CD4-positive, alpha-beta T cell treated with Interleukin-15 for 4 hours (primary cell): ENCODE measurements at places on chromosomes 5 and 9.

- no peak for DNase-seq
Observed at GRCh38 chr5:154620411-154620810, 134.8 kb upstream of the LARP1 start.

GRCh38 chr9:114889802-114890224 lies 40.6 kb downstream of the TNFSF8 start:
- DNase-seq: no peak

- no peak for DNase-seq
Observed at GRCh38 chr5:172407241-172407691, 47.1 kb downstream of the SH3PXD2B start.

DNA sequence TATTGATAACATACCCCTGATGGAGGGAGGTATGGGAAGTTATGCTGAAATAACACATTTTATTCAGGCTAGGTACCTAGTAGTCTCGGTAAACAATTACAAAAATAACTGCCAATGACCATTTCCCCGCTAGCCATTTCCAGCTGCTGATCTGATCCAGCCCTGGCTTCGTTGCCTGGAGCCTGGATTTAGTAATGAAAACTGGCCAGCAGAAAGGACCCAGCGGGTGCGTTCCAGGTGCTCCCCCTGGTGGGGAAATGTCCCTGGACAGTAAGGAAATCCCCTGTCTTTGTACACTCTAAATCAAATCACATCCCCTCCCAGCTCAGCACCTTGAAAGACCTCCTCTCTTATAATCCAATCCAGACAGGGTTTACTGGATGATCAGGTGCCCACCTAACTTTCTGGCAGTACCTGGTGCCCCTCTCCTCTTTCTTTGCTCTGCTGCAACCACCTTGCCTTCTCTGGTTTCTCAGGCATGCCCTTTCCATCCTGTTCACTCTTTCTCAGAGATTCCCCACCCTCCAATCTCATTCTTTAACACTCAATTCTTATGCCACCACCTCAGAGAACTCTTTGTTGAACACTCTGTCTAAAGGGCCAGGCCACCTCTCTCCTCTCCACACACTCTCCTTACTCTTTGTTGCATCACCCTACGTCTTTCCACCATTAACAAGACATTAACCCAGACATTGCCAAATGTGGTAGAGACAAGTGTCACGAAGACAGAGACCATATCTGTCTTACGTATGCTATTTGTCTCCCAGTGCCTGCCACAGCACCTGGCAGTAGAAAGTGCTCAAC lies 50.1 kb upstream of the SMAD5 start:
- peak; percentile 57 for DNase-seq

DNA sequence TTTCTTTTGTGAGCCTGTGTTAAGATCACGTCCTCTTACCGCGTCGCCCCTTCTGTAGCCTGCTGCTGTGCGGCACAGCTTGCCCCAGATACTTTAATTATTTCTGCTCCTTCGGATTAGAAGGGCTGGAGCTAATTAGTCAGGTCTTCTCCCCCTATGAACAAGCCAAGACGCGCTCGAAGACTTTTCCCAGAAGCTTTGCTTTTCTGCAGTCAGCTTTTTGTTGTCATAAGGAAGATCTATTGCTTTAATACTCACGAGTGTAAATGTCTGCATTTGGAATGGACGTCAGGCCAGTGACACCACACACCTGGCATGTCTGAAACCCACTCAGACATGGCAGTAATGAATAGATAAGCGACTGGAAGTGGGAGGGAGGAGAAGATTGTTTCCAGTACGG lies 37.0 kb downstream of the PRUNE2 start:
- no peak for DNase-seq

GRCh38 chr9:127742435-127743088 lies 7.5 kb upstream of the TOR2A start:
- no peak for DNase-seq

DNA sequence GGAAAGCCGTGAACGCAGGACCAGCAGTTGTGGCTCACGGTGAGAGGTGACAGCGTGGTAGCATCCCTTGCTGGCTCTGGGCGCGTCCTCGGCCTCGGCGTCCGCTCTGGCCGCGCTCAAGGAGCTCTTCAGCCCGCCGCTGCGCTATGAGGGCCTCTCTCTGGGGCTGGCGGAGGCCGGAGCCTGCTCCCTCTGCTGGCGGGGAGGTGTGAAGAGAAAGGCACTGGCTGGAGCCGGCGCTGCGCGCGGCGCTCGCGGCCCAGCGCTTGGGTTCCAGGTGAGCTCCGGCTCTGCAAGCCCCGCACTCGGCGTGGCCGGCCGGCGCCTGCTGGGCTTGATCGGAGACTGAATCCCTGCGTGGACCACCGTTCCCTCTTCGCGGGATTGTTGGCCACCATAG lies 705.6 kb downstream of the SEMA5A start:
- no peak for DNase-seq

DNA sequence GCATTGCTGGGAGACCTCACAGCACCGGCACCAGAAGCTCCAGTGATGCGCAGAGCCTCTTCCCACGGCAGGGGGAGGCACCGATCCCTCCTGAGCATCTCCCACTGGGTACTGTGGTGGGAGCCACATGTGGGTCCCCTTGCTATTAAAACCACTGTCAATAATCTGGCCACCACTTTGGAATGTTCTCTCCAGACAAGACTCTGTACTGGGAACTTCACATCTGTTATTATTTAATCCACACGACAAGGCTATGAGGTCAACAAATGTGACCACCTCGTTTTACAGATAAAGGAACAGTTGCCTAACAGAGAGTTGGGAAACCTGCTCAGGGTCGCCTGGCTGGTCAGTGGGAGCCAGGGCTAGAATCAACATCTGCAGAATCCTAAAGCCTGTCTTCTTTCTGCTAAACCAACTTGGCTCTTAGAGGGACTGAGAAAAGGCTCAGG lies 72.7 kb downstream of the EPB41L4B start:
- DNase-seq: no peak

- DNase-seq: no peak
Observed at GRCh38 chr5:137611011-137611580, 112.0 kb upstream of the SPOCK1 start.

DNA sequence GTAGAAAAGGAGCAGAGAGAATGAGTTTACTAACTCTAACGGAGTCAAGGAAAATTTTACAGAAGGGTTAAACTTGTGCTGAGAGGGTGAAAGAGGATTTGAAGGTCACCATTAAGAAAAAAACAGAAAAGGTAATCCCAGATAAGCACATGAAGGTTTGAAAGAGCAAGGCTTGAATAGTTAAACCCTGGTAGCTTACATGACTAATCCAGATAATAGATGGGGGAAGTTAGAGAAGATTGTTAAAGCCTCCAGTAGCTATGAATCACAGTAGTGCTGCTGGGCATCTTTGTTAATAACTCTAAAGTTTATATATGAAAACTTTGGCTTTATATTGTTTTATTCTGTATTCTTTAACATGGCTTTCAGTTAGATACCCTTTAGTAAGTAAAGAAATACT lies 354.5 kb upstream of the FTMT start:
- no peak for DNase-seq

DNA sequence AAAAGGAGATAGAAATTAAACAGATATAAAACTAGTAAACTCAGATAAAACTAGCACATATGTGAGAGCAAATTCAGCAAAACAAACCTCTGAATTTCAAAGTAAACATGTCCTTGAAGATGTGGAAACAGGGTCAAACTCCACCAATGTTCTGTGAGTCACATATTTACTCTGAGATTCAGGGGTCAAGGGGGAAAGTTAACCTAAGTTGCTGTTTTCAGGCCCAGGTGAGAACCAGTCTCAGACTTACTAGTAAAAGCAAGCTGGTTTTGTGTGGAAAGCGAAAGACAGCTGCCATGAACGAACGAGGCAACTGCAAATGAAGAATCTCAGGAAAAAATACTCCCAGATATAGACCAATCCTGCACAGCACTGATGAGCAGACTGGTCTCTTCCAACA lies 29.0 kb downstream of the PSMB7 start:
- no peak for DNase-seq

GRCh38 chr9:109794361-109795012 lies 14.5 kb downstream of the PALM2AKAP2 start:
- no peak for DNase-seq

DNA sequence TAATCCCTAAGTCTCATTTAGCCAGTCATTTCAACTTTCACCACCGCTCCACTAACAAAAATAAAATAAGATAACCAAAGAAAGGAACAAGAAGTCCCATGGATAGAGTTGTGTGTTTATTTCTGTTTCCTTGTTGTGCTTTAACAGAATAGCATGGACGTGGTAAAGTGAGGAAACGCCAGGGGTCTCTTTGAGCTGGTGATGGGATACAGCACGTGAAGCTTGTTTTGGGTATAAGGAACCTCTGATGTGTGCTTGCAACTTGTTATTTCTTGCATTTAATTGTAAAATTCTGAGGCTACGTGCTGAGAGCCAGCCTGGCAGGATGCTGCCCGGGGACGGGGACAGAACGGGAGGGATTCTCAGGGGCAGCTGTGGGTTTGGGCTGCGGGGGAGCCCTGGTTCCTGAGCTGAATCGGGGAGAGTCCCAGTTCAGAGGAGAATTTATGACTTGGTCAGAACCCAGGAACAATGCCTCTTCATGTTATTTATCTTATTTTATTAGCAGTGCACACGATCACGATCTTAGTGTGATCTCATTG lies 63.4 kb downstream of the ANKRD33B start:
- no peak for DNase-seq

DNA sequence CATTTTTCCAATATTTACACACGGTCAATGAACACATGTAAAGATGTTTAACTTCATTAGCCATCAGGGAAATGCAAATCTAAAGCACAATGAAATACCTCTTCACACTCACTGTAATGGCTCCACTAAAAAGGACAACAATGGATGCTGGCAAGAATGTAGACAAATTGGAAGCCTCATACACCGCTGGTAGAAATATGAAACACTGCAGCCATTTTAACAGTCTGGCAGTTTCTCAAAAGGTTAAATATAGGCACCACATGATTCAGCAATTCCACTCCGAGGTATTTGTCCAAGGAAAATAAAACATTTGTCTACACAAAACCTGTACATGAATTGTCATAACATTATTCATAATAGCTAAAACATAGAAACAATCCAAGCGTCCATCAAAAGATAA lies 20.0 kb downstream of the RNF145 start:
- DNase-seq: no peak

GRCh38 chr5:62042007-62042406 lies 264.0 kb upstream of the KIF2A start:
- no peak for DNase-seq

- DNase-seq: no peak
Observed at GRCh38 chr5:73256862-73257261, 83.9 kb downstream of the TMEM174 start.

DNA sequence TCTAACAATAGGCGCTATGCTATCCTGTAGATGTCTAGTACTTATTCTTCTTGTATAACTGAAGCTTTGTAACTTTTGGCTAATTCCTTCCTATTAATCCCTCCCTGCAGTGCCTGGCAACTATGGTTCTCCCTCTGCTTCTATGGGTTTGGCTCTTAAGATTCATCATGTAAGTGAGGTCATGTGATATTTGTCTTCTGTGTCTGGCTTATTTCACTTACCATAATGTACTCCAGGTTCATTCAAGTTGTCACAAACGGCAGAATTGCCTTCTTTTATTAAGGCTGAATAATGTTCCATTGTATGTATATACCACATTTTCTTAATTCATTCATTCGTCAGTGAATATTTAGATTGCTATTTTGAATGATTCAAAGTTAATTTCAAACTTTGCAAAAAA lies 149.9 kb upstream of the GAS1 start:
- DNase-seq: no peak

DNA sequence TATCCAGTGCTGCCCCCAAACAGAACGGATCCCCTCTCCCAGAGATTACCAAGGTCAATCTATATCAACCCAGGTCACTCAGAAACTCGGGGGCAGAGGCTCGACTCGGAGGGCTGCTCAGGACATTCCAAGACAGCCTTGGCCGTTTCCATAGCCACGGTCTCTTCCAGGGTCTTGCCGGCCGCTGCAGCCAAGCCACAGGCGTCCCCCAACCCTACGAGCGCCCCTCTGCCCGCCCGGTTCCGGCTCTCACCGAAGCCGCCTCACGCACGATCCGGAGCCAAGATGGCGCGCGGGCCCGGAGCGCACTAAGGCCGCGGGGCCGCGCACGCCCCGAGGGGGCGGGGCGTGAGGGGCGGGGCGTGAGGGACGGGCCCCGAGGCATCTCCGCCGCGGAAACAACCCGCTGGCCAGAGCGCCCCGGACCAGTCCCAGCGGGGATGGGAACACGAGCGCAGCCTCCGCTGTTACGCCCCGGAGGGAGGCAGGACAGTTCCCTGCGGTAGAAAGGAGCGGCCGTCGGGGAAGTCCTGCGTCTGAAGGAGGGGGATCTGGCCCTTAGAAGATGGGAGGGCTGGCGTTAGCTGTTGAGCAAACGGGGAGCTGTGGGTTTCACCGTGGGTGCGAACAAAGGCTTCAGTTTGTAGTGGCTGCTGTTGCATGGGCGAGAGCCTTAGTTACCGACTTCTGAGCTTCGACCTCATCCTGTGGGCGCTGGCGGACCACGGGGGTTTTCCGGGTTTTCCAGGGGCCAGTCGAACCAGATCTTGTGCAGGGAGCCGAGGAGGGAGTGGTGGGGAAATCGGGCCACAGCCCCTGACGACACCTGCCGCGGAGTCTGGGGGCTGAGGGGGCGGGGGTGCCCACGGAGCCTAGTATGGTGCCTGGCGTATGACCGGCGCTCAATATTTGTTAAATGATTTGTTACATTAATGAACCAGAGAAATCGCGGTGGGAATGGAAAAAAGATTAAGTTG lies at the start of gene RPP25L:
Gene RPP25L, minus strand, starts transcription at position 287 of the 977 bp plus-strand sequence. CDS start 801 bp downstream, outside the sequence.
- peak; percentile 82 for DNase-seq

GRCh38 chr5:8270246-8270645 lies 401.3 kb downstream of the MTRR start:
- DNase-seq: no peak

GRCh38 chr5:81417052-81417451 lies 23.1 kb upstream of the ACOT12 start:
- DNase-seq: no peak

DNA sequence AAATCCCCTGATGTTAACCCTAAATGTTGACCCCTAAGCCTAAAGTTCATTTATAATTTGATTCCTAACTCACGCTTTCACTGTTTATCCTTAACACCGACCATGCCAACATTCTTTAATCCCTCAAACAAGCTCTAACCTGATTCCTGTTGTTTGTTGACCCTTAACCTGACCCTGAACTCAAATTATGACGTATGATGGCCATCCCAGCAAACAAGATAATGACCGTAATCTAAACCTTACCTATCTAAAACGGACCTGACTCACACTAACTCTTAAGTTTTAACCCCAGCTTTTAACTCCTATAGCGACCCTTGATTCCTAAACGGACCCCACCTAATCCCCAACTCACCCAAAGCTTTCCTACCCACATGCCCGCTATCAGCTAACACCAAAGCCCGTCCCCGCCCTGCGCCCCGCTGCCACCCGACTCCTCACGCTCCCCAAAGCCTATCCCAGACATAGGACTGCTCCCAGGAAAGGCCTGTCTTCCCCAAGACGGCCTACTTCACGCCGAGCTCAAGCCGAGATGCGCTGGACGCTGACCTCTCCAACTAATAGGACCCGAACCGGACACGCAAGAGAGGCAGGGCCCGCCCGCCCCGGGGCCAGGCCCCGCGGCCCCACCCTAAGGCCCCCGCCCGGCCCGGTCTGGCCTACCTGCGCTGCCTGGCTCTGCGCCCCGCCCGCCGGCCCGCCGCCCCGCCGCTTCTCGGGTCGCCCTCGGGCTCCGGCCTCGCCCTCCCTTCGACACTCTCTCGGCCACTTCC lies 395 bp downstream of the TLN1 start:
- peak; percentile 16 for DNase-seq

GRCh38 chr9:97768746-97769145 lies 71.6 kb upstream of the XPA start:
- DNase-seq: no peak
